Germinal center (tissue), 1 donor: ENCODE measurements at places on chromosomes 16 and 17.

- no peak for DNase-seq
These were observed 76.6 kb downstream of the GNAO1 start for GRCh38 chr16:56267888-56268287.

- no peak for DNase-seq
These were observed 5.8 kb downstream of the THRA start for GRCh38 chr17:40068584-40068916.

DNA sequence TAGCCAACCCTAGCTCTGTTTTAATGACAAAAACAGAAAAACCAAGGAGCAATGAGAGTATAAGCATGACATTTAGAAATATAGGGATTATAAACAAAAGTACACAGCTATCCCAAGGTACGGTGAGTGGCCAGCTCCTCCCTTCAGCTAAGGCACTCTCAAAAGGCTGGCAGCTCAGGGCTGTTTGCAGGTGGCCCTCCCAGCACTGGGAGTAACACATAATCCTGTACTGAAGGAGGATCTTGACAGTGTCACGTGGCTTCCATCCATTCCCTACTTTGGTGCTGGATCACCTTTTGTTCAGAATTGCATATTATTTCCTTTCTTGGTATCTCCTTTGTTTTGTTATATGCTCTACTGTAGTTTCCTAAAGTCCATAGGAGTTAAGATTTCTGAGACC lies 500.8 kb downstream of the KCNJ18 start:
- no peak for DNase-seq

- peak; percentile 44 for DNase-seq
These were observed 3.5 kb upstream of the ABR start for GRCh38 chr17:1183171-1183873.

DNA sequence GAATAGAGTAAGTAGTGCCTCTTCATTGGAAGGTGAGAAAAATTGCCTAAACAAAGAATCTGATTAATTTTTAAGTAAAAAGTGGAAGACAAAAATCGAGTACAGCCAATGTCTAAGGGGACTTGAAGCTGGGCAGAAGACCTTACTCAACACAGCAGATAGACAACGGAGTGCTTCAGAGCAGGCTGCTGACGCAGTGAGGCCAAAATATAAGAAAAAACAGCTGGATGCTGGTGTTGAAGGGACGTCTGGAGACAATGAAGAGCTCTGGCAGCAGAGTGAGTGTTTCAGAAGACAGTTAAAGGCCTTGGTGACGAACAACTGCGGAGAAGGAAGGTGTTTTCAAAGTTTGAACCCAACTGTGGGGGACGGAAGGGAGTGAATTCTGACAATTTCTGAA lies 169.8 kb downstream of the MRTFB start:
- no peak for DNase-seq

DNA sequence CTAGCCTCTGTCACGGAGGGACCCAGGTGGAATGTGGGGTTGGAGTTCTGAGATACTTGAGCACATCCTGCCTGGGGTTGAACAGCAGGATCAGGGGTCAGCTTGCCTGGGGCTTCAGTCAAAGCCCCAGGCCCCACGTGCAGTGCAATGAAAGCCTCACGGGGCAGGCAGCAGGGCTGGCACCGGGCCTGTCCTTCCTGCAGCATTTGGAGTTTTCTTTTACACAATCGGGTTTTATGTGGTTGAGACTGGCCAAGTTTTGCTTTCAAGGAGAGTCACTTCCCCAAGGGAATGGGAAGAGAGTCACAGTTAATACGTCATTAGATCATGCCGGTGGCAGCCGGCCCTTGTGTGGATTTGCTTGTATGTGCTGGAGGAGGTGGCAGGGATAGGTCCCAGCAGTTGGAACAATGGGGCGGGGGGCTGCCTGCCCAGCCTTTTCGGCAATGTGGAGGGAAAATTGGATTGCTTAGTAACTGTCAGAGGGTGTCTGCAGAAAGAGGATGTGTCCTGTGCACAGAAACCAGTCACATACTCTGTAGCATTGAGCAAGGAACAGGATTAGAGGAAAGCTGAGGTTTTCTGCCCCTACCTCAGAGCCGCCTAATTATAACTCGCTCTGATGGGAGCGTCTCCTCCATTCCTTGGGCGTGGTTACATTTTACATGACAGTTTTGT lies 4.5 kb downstream of the RMI2 start:
- DNase-seq, result no peak

GRCh38 chr16:29901607-29901945 lies 1.3 kb downstream of the ASPHD1 start:
- no peak for DNase-seq

GRCh38 chr16:84641643-84642358 lies 6.5 kb upstream of the KLHL36 start:
- DNase-seq, result no peak

DNA sequence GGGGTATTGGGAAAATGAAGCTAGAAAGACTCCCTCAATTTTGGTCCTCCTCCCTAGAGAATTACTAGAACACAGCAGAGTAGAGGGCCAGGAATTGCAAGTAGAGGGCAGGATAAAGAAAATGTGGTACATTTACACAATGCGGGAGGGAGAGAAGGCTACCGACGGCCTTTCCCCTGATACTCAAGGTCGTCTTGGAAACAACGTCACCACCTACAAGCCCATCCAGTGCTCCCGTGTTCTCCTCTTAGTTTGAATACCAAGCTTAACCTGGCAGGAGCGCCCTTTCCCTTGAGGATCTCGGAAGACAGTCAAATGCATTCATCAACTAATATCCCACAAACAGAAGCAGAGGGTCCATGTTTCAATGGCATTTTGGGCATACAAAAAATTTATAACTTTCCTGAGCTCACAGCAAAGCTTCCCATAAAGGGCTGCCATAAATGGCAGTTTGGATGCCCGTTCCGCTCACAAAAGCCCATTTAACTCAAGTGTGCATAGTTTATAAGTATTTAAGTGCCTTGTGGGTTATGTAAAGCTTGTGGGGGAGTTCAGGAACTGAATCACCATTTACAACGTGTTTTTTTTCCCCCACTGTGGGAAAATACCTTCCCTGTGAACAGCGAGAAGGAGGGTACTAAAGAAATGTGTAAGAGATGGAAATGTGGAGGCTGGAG lies 414.6 kb downstream of the SLC39A11 start:
- no peak for DNase-seq

- DNase-seq, result no peak
These were observed 4.8 kb downstream of the RNF213 start for GRCh38 chr17:80265205-80266068.

- DNase-seq, result no peak
These were observed 2289.3 kb downstream of the TP53TG3F start for GRCh38 chr16:35748621-35749252.

DNA sequence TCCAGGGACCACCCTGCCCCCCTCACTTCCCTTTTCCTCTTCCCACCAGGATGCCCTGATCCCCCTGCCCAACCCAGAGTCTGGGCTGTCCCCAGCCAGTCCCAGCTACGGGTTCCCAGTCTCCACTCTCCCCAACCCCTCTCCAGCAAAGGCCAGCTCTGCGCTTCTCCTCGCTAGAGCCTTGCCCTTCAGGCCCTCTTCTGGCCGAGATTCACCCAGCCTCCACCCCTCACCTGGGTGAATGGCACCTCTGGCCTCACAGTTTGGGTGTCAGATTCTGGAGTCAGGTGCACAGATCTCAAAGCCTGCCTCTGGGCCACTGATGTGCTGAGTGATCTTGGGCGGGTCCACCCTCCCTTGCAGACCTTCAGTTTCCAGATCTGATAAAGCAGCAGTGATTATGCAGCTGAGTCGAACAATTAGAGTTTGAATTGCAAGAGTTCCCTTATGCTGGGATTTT lies 185.6 kb upstream of the TNRC6C start:
- no peak for DNase-seq

DNA sequence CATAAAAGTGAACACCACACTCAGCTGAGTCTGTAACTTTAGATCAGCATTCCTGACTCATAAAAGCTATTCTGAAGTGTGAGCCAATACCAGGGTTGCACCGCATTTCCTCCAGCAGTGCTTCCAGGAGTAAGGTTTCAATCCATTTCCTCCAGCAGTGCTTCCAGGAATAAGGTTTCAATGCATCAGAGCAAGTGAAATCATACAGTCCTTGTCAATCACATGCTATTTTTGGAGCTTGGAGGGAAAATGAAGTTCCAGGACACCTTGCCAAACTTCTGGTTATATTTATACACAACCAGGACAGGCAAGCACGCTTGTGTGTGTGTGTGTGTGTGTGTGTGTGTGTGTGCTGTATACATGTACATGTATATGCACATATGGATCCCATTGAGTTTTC lies 327.6 kb downstream of the GRIN2A start:
- DNase-seq, result no peak

DNA sequence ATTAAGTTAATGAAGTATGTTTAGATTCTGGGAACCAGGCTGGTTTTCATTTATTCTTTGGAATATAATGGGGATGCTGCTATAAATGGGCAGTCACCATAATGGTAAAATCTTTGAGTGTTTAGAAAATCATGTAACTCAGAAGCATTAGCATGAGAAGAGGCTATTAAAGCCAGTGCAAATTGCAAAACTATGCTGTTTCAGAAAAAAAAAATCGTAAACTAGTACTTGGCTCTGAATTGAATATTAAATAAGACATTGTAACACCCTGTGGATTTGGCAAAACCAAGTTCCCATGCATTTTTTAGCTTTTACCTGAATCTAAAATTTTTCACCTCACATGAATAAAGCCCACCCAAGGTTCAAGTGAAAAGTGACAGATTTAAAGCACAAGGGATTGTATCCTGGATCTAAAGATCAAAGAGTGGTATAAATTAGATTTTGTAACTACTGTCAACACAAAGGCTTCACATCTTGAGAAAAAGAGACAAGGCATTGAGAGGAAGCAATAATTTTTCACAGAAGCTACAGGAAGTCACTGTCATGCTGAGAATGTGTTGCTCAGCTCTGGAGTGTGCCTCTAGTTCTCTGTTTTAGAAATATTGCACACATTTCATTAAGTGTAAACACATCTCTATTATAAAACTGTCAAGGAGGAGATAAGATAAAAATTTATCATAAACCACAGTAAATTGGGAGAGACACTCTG lies 142.2 kb downstream of the ABCA8 start:
- no peak for DNase-seq

DNA sequence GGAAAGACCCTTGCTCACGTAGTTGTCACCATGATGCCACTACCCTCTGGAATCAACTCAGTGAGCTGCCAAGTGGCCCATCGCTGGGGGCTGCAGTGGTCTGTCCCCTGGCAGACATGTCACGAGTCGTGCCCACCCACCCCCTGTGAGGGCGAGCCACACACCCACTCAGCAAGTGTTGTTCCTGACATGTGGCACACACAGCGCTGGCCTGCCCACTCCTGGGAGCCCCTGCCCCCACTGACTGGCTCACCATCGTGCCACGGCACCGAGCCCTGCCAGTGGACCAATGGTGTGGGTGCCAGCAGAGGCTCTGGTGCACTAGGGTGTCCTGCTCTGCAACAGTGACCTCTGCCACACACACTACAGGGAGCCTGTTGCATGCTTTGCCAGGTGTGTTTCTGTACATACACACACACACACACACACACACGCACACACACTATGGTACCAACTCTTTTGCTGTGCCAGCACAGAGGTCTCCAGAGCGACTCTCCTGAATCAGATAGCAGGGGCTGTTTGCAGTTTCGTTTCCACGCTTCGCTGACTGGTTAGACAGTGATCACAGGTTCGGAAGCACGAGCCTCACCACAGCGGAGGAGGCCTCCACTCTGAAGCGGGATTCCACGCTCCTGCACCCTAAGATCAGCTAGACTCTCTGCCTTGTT lies 7.7 kb downstream of the RTN4RL1 start:
- DNase-seq, result no peak

DNA sequence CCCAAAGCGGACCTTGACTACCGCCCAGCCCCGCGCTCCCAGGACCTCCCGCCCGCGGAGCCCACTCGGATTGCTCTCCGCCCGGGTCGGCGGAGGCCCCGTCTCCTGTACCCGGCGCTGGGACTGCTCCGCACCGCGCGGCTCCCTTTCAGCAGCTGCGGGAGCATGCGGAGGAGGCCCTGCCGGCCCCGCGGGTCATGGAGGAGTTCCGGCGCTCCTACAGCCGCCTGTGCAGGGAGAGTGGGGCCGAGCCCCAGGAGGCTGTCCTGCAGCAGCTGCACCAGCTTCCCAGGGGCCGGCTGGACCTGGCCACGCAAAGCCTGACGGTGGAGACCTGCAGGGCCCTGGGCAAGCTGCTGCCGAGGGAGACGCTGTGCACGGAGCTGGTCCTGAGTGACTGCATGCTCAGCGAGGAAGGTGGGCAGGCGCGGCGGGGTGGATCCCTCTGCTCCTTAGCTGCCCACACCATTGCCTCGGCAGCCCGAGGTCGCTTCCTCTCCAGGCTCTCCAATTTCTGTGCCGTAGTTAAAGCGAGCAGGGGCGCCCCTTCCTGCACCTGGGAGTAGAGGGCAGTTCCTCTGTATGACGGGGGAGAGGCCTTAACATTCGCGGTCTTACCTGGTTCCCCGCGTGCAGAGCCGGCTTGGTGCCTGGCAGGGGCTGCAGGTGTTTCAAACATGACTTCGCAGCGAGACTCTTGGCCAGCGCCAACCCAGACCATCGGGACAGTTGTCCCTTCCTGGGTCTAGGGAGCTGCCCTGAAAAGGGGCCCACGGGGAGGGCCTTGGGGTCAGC lies 539 bp downstream of the LRRC45 start:
- peak; percentile 31 for DNase-seq

GRCh38 chr17:73895157-73895556 lies 250.9 kb upstream of the SDK2 start:
- DNase-seq, result no peak

DNA sequence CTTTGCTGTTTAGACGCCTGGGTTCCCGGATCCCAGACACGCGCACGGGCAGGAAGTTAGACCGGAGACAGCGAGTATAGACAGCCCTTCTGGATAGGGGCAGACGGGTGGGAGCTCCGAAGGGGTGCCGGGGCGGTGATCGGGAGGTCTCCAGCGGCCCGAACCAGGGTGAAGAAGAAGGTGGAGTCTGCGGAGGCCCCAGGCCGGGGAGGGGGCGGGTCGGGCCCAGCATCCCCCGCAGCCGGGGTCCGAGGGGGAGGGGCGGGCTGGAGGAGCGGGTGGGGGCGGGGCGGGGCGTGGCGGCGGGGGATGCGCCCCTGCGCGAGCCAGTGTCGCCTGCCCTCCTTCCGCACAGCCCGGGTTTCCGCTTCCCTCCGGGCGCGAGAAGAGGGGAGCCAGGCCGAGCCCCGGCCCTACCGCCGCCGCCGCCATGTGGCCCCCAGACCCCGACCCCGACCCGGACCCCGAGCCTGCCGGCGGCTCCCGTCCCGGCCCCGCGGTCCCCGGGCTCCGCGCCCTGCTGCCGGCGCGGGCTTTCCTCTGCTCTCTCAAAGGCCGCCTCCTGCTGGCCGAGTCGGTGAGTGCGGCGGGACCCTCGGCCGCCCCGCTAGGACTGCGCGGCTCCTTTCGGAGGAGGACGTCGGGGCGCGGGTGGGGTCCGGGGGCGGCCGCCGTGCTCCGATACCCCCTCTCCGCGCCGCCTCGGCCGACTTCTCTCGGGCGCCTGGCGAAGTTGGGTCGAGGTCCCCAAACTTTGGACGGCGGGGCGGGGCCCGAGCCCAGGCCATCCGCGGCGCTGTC lies at the start of gene CMTM3:
Gene CMTM3 (plus strand): TSS at position 329 of the 801 bp plus-strand sequence. CDS start 102 bp downstream, at position 431.
- peak; percentile 71 for DNase-seq

DNA sequence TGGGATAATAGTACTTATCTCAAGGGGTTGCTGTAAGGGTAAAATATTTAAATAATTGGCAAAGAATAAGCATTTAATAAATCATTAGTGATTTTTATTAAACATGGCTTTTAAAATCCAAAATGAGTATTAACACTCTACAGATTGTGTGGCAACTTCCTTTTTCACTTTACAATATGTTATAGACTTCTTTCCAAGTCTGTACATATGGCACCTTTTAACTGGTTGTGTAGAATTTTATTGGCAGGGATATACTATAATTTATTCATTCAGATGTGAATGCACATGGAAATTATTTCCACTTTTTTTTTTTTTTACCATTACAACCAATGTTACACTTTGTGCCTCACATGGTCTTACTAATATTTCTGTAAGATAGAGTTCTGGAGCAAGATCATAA lies 15.7 kb upstream of the NLRP1 start:
- no peak for DNase-seq
